Omental fat pad (tissue), 4 donors: ENCODE measurements at places on chromosomes 4 and X.

GRCh38 chrX:85993539-85994197 lies 53.7 kb downstream of the CHM start:
- DNase-seq, result no peak

DNA sequence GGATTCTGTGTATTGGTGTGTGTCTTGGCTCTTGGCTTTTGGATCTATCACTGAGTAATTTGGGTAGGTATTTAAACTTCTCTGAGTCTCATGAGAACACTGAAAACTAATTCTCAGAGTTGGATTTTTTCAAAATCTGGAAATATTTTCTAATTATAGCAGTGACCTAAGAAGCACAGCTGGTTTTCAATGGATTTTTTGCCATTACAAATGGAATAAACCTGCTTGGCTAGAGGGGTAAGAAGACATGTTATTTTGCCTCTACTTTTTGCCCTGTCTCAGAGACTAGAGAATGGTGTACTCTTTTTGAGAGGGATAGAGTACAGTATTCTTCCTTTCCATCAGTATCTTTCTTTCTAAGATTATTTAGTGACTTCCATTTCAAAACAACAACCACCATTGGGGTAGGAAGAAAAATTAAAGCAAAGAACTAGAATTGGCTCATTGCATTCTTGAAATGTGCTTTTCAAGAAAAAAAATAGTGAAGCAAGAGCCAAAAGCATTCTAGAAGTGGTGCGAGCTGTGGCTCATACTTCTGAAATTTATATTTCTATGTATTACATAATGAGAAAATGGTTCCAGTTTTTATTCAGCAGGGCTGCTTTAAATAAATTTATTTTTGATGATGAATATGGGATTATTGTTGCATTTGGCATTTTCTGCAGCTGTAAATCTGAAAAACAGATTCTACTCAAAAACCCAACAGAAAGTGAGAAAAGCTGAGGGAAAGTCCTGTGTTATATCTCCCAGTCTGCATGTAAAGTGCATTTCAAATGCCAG lies 850.2 kb upstream of the SLIT2 start:
- no peak for DNase-seq

GRCh38 chr4:61041527-61041926 lies 158.6 kb upstream of the ADGRL3 start:
- no peak for DNase-seq

- no peak for DNase-seq
Observed at GRCh38 chr4:103099691-103100392, at the start of gene BDH2. Gene BDH2, minus strand, starts transcription at chr4:103099834. Its CDS starts 3,580 bp downstream, at chr4:103096254.

GRCh38 chr4:8261851-8262535 lies 7.6 kb upstream of the HTRA3 start:
- DNase-seq, result no peak
